ENCODE measurements at places on chromosomes 6 and 20.

- no peak for DNase-seq
These were observed 424.6 kb upstream of the PTCHD4 start for GRCh38 chr6:48535582-48536009.

GRCh38 chr20:64157878-64158277 is 6.4 kb upstream of the MYT1 start:
- no peak for DNase-seq

GRCh38 chr6:108771421-108771820 is 76.8 kb upstream of the ARMC2 start:
- no peak for DNase-seq

DNA sequence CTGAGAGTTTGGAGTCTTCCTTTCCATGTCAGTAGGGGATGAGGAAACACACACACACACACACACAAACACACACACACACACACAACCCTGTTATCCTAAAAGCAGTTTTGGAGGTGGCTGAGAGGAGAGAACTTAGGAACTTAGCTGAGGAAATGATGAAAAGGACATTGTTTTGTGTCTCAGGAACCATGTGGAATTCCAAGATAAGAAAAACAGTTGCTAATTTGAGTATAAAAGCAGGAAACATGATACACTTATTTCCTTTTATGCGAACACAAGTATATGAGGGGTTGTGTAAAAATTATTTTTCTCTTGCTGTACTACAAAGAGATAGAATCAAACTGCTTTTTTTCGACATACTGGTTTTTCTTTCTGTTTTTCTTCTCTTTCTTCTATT is at the start of gene MYCT1:
Gene MYCT1, plus strand, starts transcription at position 264 of the 400 bp plus-strand sequence. Its CDS starts 6 bp downstream, at position 270.
- no peak for DNase-seq

DNA sequence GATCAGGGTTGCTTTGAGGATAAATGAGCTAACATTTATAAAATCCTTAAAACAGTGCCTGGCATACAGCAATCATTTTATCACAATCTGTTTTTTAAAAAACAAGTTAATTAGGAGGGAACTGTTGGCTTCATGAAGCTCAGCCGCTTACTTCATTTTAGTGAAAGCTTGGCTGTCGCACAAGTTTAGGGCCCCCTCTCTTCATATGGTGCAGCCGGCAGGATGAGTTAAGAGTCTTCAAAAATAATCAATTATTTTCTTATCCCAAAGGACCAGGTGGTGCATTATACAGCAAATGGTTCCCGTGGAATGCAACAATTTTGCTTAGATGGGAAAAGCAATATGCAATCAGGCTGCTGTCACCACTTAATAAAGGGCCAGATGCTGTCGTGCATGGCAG is 57.4 kb upstream of the PROKR2 start:
- no peak for DNase-seq
